ENCODE measurements at places on chromosomes 5 and 9.
A peak's percentile ranks its signal among the peaks of the same experiment; 100 is the strongest.

DNA sequence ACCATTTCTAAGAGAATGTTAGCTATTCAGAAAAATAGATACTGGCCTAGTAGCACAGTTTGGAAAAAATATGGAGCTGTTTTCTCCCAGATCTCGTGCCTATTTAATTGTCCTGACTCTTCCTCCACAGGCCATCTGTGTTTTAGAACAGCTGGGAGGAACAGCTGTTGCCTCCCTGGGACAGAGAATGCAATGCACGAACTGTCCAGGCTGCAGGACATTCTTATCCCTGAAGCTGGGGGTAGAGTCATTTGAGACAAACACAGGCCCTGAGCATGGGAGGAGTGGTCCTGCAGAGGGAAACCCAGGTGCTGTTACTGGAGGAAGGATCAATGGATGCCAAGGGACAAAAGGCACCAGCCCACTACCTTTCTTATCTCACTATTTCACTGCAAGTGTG is 20.9 kb upstream of the SPARC start:
- DNase-seq, result no peak

GRCh38 chr9:119273325-119273904 is 95.8 kb downstream of the BRINP1 start:
- no peak for DNase-seq

DNA sequence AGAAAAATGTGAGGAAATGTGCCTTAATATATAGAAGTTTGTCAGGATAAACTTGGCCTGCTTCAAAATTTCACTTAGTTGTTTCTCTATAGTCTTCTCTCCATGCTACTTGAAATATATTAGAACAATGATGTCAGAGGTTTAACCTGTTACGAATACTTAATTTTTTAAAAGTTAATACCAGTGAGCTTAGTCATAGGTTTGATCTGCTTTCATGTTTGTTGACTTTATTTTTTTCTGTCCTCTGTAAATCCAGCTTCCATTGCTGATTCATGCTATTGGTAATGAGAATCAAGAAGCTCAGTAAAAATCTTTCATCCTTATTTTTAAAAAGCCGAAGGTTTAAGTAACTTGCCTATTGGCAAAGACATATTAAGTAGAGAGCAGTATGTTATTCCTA is 27.9 kb downstream of the BDP1 start:
- no peak for DNase-seq

- no peak for DNase-seq
Measured at GRCh38 chr5:31720004-31720403, 81.1 kb downstream of the PDZD2 start.

GRCh38 chr9:3256571-3257330 is 269.1 kb downstream of the RFX3 start:
- DNase-seq, result no peak

GRCh38 chr5:59007460-59008063 is 424.7 kb downstream of the RAB3C start:
- no peak for DNase-seq

DNA sequence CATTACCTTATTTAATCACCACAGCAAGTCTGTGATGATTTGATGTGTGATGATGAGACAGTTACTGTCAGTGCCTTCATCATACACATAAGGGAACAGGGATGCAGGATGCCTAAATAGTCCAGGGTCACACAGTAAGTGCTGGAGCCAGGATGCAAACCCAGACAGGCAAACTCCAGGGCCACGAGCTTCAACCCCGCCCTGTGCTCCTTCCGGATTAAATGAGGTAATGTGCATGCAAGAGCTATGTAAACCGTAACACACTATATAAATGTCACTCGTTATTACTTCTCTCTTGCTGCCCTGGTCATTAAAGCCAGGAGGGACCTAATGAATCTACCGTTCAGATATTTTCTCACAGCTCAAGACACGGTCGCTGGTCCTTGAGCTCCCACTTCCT is 12.8 kb downstream of the SMIM23 start:
- DNase-seq, result no peak

DNA sequence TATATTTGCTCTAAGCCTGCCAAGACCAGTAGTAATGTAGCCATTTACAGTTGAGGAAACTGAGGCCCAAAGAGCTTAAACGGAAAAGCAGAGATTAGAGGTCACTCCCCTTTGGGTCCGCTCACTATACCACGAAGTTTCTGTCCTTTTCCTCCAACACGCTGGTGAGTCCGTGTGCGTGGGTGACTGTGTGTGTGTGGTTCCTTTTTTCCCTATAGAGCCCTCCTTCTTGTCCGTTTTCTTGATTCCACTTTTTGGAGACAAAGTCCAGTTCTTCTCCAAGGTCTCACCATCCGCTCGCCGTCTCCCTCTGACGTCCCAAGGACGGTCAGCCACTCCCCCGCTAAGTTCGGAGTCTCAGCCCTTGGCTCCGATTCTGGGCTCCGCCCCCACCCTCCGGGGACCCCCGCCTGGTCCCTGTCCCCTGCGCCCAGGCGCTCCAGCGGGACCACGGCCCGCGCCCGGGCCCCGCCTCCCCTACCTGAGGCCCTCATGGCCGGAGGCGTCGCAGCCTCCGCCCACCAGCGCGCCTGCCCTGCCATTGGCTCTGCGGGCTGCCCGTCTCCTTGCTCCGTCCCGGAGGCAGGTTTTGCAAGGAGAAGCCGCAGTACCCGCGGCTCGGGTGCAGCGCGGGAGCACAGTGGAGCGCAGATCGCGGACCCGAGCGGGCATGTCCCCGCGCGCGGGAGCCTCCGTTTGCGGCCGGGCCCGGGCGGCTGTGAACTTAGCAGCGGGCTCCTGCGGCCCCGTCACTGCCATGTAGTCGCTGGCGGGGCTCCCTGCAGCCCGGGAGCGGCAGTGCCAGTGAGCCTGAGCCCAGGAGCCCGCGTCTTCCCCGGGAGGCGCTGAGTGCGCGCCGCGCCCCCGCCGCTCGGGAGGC is at the start of gene MAST4:
Gene MAST4 (plus strand): TSS at position 638 of the 880 bp plus-strand sequence. CDS start 263 bp downstream, outside the sequence.
- DNase-seq, result no peak

- DNase-seq, result no peak
Measured at GRCh38 chr5:157516006-157516405, 56.0 kb downstream of the NIPAL4 start.

DNA sequence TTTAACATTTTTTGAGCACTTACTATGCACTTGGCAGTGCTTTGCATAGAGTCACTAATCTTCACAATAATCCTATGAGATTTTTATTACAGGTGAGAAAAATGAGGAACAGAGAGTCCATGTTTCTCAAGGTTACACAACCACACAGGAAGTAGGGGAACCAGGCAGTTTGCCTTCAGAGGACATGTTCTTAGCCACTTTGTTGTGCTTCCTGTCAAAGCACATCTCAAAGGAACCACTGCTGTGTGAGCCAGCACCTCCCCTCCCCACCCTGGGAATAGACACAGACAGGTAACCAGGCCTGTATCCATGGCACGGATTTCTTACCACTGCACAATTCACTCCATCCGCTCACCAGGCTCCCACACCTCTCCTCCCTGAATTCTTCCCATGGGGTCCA is 6.3 kb upstream of the DNAJB5 start:
- DNase-seq, result no peak

GRCh38 chr9:103397868-103398600 is 402.9 kb downstream of the CYLC2 start:
- DNase-seq, result peak; percentile 20

- DNase-seq, result no peak
Measured at GRCh38 chr5:123756318-123756665, 244.3 kb downstream of the CSNK1G3 start.
